ENCODE measurements at places on chromosomes 3 and 15.

- DNase-seq, result no peak
Measured at GRCh38 chr3:15052335-15053242, 12.5 kb downstream of the MRPS25 start.

- DNase-seq, result no peak
Measured at GRCh38 chr3:106379251-106379750, 510.5 kb upstream of the CBLB start.

GRCh38 chr3:117547956-117548550 is 838.5 kb downstream of the TUSC7 start:
- no peak for DNase-seq

GRCh38 chr15:40407330-40407990 is 1.9 kb downstream of the IVD start:
- no peak for DNase-seq

DNA sequence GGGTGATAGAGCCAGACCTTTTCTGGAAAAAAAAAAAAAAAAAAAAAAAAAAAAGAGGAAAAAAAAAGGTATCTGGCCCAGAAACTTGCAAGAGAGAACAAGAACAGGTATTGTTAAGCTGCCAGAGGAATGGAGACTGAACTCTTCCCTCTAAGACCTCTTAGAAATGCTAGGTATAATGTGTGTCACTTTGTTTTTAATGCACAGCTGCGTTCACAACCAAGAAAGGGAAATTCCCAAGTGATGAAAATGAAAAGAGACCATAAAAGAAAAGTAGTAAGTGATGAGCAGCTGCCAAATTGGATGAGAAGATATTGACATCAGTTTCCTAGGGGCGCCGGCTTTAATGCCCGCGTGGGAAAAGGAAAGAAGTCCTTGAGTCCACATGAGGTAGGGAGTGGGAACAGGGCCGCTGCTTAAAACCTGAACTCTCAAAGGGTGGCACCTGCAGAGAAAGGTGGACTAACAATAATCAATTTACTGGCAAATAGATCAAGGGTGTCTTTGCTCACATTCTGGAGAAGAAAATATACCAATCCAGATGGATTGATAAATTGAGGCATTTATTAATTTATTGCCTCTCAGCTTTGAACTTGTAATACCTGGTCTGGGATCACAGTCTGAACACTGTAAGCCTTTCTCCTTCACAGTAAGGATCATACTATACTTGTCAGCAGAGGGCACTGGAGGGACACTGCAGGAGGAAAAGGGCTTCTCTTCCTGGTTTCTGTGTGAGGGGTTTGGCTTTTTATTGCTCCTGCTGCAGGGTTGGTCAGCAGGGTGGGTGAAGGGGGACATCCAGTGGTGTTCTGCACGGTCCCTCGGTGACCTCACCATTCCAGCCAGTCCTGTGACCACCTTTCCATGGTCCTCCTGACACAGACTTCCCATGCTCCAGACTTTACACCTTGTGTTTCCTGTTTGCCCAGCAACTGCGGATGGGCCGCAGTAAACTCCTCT is 131.6 kb downstream of the AQP9 start:
- DNase-seq, result no peak

GRCh38 chr3:18864933-18865731 is 283.2 kb upstream of the KCNH8 start:
- no peak for DNase-seq

GRCh38 chr3:142447301-142447851 is 461 bp downstream of the XRN1 start:
- peak; percentile 19 for DNase-seq

DNA sequence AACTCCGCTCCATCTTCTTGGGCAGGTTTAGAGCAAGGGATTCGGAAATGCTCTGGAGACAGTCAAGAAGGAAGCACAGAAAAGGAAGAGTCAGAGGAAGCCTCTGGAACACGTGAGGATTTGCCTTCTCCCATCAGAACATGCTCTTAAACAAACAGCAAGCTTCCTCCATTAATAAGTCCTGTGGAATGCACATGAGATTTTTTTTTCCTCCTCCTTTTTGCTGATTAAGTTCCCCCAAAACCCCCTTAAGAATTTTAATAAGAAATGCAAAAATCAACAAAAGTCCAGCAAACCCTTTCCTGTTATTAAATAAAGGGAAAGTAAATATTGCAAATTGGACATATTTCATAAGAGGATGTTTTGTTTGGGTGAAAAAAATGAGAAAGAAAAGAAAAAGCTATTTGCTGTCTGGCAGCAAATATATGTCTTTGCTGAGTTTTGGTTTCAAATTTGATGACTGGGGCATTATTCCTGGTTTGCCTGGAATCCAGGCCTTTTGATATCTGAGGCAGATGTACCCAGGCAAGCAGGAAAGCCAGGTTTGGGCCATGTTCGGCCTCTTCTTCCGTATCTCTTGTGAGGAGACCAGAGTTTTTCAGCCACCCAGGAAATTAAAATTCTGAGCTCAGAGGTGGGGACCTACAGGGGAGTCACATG is 7.9 kb upstream of the TSEN2 start:
- DNase-seq, result no peak

GRCh38 chr15:77059786-77060361 is 11.0 kb downstream of the TSPAN3 start:
- no peak for DNase-seq

GRCh38 chr3:50139718-50140423 is 15.3 kb upstream of the SEMA3F start:
- DNase-seq, result no peak

- DNase-seq, result no peak
Measured at GRCh38 chr15:98439523-98439942, 208.8 kb upstream of the IGF1R start.

GRCh38 chr3:197540961-197541377 is 14.8 kb downstream of the BDH1 start:
- DNase-seq, result no peak

DNA sequence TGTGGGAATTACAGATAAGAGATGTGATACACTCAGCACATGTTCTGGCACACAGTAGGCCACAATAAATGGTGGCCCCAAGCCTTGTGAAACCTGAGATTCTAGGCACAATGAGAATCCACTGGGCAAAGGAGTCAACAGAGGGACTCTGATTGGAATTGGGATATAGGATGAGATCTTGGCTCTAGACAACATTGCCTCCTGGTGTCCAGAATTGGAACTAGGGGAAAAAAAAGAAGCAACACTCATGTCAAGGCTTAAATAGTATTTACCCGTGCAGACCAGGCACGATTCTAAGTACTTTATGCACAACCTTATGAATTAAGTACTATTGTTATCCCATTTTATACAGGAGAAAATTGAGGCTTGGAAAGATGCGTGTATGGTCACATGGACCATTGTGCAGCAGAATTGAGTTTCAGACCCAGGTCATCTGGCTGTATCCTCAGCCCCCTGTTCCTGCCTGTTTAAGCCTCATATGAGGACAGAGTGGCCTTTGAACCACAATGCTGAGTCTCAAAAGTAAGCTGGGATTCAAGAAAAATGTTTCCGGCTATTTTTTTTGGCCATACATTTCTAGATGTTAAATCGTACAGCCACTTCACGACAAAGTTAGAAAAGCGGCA is 124.8 kb downstream of the SV2B start:
- DNase-seq, result no peak

Data from stimulated activated CD4-positive, alpha-beta T cell treated with anti-CD3 and anti-CD28 coated beads, Interleukin-4, amount 100 ng/mL, for 48 hours (primary cell).